Hepatic stellate cell (primary cell): ENCODE measurements at places on chromosomes 3 and 15.
A peak's percentile ranks its signal among the peaks of the same experiment; 100 is the strongest.

GRCh38 chr15:48939648-48940047 lies 24.1 kb downstream of the SHC4 start:
- peak; percentile 65 for DNase-seq

GRCh38 chr3:53680028-53680427 lies 166.2 kb downstream of the CHDH start:
- DNase-seq, result no peak

DNA sequence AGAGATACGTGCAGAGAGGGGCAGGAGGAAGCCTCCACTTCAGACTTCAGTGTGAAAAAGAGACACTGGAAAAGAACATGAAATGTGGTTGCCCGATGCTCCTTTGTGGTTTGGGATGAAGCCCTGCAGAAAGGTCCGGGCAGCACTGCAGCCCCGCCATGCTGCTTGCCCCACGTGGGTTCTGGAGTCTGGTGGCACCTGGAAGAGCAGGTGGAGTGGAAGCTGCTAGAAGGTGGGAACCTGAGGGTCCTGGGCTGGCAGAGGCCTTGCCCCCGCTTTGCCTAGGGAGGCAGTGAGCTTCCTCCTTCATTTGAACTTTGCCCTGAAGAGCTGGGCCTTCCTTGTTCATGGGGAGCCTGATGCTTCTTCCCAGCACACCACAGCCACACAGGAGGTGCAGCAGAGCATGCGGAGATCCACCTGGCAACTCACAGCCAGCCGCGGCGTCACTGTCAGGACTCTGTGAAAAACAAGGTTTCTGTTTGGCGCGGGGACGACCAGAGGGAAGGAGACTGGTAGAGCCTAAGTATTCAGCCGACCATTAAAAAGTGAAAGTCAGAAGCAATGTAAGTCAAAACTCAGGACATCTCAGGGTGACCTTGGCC lies 59.0 kb downstream of the APBA2 start:
- no peak for DNase-seq

- DNase-seq, result no peak
These were observed 174.9 kb downstream of the XXYLT1 start for GRCh38 chr3:195096053-195096452.

DNA sequence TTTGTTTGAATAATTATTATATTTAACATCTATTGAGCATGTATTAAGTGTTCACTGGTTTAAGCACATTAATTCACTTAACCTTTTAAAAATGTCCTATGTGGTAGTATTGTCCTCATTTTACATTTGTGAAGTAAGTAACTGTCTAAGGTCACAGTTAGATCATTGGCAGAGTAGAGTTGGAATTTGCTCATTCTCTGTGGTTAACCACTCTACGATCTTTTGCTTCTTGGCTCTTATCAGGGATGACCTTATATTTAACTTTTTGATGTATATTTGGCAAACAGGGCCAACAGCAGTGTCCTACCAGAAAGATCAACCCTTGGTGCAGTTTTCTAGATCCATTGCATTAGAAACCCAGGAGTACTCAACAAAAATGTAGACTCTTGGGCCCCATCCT lies 34.0 kb downstream of the PXK start:
- no peak for DNase-seq

- no peak for DNase-seq
These were observed 92.6 kb upstream of the ARRDC4 start for GRCh38 chr15:97867870-97868269.

DNA sequence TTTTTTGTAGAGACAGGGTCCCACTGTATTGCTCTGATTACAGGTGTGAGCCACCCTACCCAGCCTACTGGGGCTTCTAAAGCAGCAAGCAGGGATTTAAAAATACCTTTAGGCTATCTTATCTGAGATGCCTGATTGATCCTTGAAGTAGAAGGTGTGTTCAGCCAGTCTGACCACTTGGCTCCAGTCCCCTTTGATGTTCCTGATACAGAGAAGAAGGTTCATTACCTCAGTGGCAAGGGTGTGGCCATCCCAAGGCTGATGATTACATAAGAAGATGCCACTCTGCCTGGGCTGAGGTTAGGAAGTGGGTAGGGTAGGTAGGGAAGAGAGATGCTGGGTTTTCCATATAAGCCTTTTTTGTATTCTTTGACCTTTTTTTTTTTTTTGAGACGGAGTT lies 11.2 kb upstream of the DCAF1 start:
- no peak for DNase-seq

- DNase-seq, result no peak
These were observed 612.6 kb upstream of the NECTIN3 start for GRCh38 chr3:110459021-110459420.

GRCh38 chr15:65408324-65409035 lies 14.3 kb downstream of the IGDCC4 start:
- no peak for DNase-seq

GRCh38 chr3:72446218-72447058 lies 401.8 kb downstream of the SHQ1 start:
- DNase-seq, result no peak

GRCh38 chr3:11541321-11542303 lies 102.1 kb downstream of the VGLL4 start:
- no peak for DNase-seq

GRCh38 chr3:182370949-182371348 lies 422.4 kb upstream of the ATP11B start:
- no peak for DNase-seq

DNA sequence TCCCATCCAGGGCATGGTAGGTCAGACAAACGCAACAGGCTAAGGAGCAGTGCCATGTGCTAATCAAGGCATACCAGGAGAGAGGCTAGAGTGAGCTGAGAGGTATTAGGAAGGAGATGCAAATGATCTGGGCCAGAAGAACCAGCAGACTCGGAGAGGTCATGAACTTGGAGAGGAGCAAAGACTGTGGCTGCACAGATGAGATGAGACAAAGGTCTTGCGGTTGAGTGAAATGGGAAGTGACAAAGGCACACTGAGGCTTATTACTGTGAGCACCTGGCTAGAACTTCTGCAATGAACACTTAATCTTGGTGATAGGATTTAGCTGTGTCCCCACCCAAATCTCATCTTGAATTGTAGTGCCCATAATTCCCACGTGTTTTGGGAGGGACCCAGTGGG lies 380.2 kb downstream of the ULK4 start:
- no peak for DNase-seq

DNA sequence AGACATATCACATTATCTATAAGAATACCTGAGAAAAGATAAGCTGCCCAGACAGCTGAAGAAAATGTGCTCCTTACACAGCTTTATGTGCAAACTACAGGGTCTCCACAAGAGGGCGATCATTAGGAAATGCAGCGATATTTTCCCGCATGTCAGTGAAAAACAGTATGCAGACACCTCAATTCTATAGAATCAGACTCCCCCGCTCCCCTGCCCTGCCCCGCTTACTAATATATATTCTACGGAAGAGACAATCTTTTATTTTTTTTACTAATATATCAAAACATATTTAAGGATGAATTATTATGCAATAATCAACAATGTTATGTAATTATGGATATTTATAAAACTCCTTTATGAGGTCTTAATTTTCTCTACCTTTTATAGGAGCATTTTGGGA lies 681.3 kb downstream of the ROBO1 start:
- peak; percentile 6 for DNase-seq
